ENCODE measurements at places on chromosomes 6 and 20.

GRCh38 chr6:7073821-7074525 is 33.8 kb upstream of the RREB1 start:
- DNase-seq, result no peak

DNA sequence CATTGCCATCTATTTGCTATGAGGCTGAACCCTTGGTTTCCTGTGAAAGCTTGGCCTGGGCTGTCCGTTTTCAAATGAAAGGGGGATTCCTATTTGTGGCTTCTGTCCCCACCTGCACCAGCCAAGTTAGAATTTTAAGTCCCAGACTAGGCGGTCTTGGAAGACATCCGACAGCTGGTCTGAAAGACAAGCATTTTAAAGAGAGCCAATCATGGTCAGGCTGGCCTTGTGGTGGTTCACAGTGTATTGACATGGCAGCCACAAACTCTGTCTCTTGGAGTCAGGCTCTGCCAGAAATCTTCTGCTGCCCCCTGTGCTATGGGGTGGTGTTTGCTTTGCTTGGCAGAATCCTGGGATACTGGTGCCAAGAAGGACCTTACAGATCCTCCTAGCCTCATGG is 319.2 kb upstream of the MOCS1 start:
- peak; percentile 54 for DNase-seq

GRCh38 chr6:21597801-21598673 is 4.5 kb downstream of the SOX4 start:
- no peak for DNase-seq

DNA sequence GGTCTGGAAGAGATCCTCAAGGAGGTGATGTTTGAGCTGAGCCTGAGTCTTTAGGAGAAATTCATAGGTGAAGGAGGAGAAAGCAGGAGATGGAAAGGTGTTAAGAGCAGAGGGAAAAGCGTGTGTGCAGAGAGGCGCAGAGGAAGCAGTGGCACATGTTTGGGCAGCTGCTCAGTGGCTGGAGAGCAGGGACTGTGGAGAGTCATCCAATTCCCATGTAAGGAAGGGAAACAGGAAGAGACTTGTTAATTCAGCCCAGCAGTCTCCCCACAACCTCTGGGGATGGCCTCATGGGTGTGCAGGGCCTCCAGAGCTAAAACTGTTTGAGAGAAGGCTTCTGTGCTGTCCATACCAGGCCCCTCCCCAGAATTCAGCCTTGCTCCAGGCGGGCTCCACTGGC is 16.2 kb downstream of the AAR2 start:
- no peak for DNase-seq

- no peak for DNase-seq
Measured at GRCh38 chr6:2147261-2147660, 98.1 kb downstream of the GMDS start.

GRCh38 chr20:15576411-15576810 is 996.8 kb downstream of the KIF16B start:
- no peak for DNase-seq

DNA sequence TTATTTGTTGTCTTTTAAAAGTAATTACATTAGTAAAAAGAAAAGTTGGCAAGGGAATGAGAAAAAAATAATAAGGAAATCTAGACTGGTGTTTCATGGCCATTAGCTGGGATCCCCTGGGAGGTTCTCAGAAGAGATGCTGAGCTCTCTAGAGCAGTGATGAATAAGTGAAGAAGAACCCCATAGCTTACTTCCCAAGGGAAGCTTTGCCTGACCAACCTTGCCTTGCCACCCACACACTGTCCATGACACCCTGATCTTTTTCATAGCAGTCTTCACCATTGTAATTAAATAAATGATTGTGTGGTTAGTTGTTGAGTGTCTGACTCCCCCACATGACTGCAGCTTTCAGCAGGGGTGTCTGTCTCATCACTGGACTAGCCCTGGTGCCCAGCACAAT is 5.9 kb downstream of the C6orf163 start:
- no peak for DNase-seq

DNA sequence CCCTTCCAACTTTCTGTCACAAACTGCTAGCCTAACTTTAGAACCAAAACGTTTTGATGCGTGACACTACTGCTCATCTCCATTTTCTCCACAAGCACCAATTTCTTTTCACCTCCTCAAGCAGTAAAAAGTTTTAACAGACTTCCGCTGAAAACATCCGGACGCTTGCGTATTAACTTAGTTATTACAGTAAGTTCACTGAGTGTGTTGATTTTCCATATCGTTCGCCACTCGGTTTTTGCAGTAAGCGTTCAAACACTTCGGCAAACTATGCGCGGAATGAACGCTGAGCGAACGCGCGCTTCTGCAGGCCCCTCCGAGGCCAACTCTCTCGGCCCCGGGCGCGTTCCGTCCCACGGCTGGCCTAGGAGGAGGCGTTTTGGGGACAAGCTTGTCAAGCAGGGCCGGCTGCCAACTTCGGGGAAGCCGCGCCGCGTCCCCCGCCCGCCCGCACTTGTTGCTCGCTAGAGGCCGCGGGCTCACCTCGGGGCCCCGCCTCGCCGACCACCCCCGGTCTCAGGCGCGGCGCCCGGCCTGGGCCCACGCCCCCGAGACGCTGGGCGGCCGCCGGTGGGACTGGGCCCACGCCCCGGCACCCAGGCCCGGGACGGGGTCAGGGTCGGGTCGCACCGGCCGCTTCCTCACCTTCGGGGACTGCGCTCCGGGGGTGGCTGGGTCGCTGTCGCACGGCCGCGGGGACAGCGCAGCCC is 945 bp downstream of the PHF10 start:
- peak; percentile 84 for DNase-seq

- peak; percentile 82 for DNase-seq
Measured at GRCh38 chr20:3768342-3769130, 983 bp upstream of the ADISSP start.

GRCh38 chr6:25418454-25419052 is 139.4 kb downstream of the CARMIL1 start:
- DNase-seq, result no peak

DNA sequence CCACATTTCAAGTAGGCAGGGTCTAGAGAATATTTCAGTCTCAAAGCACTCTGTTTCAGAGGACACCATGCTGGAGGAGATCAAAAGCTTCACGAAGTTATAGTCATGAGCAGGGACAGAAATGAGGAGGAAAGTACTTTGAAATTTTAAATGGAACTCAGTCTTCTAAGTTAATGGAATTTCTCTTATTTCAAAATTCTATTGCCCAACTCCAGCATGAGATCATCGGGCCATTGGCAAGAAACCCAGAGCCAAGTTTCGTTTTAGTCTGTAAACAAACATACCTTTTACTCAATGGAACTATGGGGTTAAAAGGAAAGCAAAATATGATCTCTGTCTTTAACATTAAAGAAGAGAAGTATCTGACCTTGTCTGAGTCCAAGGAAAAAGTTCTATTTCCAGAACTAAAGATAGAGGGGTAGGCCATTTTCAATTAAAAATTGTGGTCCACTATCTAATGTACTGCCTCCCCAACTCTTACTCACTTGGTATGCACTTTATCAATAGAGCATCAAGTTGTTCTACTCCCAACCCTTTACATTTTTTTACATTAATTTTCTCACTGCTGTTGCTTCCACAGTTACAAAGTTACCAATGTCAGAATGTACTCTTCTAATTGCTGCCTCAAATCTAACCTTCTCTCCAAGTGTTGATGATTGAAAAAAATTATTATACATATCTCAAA is 235.3 kb upstream of the NRSN1 start:
- DNase-seq, result no peak

DNA sequence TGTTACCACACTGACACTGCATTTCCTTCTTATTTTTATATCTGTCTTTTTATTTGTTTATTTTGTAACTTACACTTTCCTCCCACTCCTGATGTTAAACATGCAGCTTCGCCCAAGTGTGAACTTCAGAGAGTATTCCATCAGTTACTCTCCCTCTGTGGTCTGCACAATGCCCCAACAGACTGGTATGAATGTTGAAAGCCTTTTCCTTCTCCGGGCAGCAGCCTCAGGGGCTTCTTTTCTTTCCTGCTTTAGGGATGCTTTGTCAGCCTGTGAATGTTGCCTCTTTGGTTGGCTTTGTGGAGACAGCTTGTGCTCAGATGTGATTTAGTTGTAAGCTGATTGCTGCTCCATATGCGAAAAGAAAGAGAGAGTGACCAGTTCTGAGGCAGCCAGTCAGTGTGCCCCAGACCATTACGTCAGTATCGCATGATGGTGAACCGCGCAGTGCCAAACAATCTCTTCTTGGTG is 44.0 kb downstream of the SMPDL3A start:
- DNase-seq, result no peak

DNA sequence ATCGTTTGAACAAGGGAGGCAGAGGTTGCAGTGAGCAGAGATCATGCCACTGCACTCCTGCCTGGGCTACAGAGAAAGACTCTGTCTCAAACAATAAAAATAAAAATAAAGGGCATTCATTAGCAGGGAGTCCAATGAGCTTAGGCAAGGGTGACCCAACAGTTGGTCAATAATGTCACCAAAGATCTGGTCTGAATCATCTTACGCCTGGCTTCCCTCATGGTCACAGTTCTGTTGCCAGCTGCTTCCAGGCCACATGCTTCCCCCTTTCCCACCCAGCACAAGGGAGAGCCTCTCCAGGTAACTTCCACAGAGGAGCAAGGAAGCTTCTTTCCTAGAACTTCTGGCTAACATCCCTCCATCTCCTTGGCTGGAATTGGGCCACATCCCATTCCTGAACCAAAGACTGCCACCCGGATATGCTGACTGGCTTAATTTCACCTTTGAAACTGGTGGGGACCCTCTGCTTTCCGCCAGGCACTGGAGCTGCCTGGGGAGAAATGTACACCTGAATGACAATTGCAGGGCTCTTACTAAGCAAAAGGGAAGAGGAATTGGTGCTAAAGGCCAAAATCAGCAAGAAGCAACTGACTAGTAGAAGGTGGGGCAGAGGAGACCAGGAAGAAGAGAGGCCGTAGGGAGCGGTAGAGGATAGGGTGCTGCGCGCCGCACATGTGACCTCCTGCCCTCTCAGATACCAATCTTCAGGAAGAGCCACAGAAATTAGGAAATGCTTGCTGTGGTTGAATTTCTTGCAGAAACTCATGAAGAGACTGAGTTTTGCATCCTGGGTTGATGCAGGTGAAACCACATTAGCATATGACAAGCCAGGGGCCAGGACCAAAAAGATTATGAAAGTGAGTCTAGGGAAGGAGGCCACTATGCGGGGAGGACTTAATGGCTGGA is 8.3 kb upstream of the SCML4 start:
- no peak for DNase-seq

GRCh38 chr6:35592178-35592577 is 79.5 kb upstream of the TULP1 start:
- no peak for DNase-seq

GRCh38 chr6:43870660-43871061 is 100.7 kb downstream of the VEGFA start:
- DNase-seq, result no peak

- DNase-seq, result no peak
Measured at GRCh38 chr6:163230901-163231300, 183.6 kb upstream of the QKI start.

DNA sequence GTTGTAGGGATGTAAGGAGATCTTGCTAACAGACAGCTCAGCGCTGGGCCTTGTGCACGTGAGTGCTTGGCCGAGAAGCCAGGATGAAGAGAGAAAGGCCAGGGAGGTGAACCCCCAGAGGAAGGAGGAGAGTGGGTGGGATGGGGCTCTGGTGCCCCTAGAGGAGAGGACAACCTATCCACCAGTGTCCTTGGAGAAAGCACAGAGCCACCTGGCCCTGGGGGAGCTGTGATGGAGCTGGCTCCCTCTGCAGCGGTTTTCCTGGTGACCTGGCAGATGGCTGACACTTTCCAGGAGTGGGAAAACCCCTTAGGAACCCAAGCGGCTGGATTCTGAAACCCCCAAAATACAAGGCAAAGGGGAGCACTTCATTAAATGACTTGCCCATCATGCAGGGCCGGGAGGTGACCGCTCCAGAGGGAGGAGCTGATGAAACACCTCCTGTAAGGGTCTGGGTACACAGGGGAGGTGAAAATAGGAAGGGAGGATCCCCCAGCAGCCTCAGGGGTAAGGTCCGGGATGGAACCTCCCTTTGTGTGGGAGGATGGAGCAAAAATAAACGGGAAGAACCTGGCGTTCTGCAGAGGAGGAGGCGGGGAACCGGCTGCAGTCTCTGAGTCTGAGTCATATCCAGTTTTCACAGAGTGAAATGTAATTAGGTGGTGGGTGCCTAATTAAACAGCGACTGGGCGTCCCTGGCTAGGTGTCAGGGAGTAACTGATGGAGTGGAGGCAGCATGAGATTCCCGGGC is 80.4 kb downstream of the SULF2 start:
- no peak for DNase-seq

GRCh38 chr6:80441131-80441530 is 334.7 kb downstream of the BCKDHB start:
- DNase-seq, result no peak

- no peak for DNase-seq
Measured at GRCh38 chr6:113960795-113961194, 10.2 kb downstream of the HDAC2 start.

GRCh38 chr6:13113981-13114593 is 214.2 kb downstream of the TBC1D7 start:
- DNase-seq, result no peak

- no peak for DNase-seq
Measured at GRCh38 chr6:34338811-34339210, 53.7 kb downstream of the NUDT3 start.

DNA sequence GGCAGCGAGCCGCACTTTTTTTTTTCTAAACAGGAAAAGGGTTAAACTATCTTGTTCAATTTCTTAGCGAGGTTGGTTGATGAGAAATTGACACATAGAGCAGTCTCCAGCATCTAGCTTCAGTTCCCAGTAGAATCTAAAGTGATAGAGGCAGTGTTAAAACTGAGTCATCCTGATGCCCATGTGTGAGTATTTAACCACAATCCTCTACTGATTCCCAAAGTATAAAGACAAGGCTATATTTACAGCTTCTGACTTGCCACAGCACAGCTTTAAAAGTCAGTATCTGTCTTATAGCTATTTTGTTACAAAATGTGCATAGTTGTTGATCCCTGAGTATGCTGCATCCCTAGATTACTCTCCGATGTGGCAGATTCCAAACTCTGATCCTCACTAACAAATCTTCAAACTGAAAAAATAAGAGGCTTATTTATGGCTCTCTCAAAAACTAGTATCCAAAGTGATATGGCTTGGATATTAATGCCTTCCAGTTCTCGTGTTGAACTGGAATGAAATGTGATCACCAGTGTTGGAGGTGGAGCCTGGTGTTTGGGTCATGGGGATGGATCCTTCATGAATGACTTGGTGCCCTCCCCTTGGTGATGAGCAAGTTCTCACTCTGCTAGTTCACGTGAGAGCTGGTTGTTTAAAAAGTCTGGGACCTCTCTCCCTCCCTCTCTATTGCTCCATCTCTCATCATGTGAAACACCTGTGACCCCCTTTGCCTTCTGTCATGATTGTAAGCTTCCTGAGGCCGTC is 13.1 kb upstream of the POPDC3 start:
- no peak for DNase-seq
